ENCODE measurements at places on chromosomes 3 and 15.

DNA sequence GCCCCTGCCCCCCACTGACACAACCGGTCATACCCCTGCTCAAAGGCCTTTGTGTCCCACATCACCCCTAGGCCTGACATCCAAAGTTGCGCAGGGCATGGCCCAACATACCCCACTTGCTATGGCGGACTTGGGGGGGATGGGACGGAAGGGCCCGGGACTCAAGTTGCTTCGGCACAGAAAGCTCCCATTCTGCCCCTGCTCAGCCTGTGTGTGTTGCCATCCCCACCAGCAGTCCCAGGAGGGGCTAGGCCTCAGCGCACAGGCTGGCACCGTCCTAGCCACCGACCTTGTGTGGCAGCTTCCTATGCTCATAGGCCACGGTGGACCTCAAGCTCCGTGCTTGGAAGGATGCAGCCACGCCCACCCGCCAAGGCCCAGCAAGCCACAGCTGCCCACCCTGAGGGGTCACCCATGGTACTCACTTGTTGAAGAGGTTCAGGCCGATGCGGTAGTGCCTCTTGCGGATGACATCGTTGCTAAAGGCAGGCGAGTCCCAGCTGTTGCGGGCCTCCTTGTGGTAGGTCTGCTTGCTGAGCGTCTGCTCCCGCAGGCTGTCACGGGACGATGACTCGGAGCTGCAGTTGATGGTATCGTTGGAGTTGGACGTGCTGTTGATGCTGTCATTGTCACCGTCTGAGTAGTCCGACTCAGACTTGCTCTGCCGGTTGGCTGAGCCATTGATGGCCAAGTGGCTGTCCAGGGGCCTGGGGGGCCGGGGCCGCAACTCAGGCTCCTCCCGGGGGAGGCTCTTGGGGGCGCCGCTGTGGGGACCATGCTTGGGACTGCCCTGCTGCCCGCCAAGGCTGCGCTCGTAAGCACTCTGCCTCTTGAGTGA is 93.9 kb upstream of the RPL32 start:
- DNase-seq = no peak

DNA sequence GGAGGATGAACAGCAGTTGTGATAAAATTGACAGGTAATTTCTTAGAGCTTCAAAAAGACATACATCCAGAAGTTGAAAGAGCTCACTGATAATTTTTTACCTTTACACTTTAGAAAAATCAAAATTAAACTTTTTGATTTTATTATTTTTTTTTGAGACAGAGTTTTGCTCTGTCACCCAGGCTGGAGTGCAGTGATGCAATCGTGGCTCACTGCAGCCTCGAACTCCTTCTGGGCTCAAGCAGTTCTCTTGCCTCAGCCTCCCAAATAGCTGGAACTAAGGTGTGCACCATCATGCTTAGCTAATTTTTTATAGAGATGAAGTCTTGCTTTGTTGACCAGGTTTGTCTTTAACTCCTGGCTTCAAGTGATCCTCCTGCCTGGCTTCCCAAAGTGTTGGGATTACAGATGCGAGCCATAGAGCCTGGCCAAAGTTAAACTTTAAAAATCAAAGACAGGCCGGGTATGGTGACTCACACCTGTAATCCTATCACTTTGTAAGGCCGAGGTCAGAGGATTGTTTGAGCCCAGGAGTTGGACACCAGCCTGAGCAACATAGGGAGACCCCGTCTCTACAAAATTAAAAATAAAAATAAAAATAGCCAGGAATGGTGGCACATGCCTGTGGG is 21.7 kb downstream of the PLA2G4F start:
- no peak for DNase-seq

DNA sequence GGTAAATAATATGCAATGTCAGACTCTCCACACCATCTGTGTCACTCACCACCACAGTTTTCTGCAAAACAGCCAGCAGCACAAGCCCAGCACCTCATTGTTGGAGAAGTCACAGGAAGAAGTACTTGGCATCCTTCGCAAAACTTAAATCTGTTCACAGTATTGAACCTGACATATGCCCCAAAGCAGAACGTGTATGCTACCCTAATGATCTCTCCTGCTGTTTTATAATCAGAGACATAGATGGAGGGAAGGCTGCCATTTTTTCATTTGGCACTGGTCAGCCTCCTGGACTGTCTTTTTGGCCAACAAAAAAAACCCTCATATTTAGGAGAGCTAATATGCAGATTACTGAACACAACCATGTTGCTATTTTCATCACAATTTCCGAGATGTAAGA is 1272.9 kb downstream of the ROBO1 start:
- no peak for DNase-seq

DNA sequence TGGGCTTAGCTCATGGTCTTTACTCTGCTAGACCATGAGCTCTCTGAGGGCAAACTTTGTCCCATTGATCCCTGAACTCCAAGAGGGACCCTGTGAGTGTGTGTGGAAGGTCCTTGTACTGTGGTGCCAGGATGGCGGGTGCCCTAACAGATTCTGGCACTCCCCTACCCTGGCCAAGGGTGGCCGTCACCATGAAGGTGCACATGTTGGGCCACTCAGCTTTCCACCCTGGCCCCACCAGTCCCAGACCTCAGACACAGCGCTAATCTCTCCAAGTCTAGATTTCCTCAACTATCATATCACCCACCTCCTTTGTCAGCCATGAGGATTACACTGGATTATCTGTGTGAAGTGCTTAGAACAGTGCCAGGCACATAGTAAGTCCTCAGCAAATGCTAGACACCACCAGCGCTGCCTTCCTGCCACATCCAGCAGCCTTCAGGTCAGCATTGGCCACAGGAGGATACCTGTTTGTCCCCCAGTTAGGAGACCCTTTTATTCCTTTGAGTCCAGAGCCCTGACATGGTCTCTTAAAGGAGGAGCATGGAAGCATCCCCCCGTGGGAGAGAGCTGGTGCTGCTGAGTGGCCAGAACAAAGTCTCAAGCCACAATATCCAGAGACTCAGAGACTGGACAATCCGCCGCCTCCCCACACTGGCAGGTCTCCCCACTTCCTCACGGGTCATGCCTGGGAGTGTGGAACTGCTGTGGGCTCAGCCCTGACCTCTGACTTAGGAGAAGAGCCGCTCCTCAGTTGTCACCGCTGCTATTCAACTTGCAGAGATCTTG is 44.5 kb upstream of the SLCO2A1 start:
- DNase-seq = no peak

DNA sequence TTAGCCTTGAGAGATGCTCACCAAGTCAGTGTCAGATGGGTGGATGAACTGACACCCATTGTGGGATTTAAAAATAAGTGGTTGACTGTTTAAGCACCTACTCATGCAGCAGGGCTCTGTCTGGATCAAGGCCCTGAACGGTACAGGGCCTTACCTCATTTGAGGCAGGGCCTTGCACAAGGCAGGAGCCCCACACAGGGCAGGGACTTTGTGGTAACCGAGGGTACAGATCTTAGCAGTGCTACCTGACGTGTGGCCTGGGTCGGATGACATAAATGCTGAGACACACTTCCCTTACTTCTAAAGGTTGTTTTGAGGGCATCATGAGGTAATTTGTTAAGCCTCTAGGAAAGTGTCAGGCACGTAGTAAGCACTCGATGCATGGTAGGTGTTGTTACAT is 59.5 kb upstream of the PLXNA1 start:
- DNase-seq = no peak

GRCh38 chr3:123169492-123169929 is 32.2 kb upstream of the SEC22A start:
- DNase-seq = no peak

DNA sequence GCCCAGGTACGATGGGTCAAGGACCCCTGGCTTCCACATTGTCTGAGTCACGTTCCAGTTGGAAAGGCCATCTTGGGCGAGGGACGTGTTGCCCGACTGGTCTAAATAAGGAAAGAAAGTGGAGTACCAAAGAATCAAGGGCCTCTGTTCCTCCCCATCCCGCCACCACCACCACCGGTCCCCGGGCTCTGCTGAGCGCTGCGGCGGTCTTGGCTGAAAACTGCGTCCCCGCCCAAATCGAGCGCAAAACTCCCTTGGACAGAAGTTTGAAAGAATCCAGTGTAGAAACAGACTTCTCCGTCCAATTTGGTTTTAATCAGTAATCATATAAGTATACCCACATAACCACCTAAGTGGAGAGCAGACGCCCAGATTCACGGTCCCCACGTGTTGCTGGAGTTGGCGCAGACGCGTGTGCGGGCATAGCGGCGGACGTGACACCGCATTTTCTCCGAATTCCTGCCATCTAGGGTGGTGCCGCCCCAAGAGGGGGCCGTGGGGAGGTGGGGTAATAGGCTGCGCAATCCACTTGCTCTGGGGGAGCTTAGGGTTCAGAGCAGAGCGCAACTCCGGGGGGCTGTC is 243.8 kb upstream of the TOPAZ1 start:
- DNase-seq = no peak

DNA sequence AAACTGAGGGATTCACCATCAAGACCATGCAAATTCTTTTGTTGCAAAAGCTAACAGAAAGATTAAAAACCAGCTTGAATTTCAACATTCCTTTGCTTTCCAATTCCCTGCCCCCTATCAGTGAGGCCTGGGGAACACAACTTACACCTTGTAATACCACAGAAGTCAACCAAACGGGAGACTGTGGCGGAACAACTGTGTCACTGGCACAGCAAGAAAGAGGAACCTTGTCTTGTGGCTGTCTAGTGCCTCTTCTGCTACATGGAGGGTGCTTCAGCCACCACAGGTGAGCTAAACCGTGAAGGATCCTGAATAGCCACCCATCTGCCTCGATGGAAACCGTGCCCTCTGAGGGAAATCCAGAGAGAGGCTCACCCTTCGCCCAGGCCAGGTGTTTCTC is 11.4 kb downstream of the CCDC12 start:
- DNase-seq = no peak

GRCh38 chr3:168894214-168894613 is 769.3 kb downstream of the MECOM start:
- DNase-seq = no peak

DNA sequence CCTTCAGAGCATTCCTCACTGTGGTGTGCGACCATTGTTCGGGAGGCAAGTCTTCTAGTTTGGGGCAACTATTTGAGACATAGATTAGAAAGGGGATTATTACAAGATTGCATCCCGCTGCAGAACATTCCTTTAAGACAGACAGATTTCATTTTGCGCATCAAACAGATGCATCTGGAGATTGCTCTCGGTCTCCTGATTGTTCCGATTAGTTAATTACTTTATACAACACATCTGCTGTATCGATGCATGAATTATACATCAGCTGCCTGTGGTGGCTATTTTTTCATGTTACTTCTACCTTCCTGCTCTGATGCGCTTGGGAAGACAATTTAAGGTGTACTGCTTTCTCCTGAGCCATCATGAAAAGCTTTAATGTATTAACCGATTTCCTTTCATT is 10.0 kb downstream of the SATB1 start:
- DNase-seq = no peak

- no peak for DNase-seq
These were observed 309.5 kb upstream of the SLITRK3 start for GRCh38 chr3:165505657-165506056.

DNA sequence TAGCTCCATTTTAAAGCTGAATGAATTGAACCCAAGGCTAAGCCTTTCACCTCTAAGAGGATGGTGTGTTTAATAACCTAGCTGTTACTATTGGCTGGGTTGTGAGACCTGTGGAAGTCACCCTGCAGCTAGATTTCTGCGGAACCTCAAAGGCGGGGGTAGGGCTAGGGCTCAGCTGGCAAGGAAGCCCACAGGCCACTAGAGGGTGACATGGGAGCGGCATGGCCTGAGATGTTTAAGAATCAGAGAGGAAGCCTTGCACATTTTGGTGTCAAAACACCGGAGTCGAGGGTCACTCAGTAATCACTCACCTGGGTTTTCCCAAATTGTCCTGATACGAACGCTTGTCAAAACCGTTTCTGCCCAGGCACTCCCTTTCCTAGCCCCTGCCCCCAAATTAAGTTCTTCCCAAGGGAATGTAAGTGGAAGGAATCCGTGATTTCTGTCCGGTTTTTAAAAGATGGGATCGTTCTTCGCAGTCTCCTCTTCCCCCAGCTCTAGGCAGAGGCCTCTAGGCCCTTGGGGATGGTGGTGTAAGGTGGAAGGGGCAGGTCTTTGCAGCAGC is 3.8 kb upstream of the ACAD9 start:
- DNase-seq = peak; percentile 70

DNA sequence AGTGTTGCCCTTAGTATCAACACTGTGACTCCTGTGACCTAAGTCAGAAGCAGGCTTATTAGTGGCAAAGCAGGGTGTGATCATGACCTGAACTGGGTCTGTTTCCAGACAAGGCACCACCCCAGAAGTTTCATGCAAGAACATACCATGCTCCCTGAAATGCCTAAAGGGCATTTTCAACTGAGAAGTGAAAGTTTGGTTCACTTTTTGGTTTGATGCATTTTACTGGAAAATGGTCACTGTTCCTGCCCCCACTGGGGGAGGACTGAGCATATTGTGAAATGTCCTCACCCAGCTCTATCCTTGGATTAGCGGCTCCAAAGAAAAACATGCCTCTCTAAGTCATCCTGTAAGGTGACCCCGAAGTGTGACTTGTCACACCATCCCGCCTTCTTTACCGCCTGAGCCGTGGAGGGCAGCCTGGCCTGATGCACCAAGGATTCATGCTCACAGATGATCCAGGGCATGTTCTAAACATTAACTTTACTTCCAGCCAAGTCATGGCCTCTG is 3.1 kb upstream of the FAM240A start:
- no peak for DNase-seq

GRCh38 chr3:141386611-141387111 is 18.4 kb downstream of the ZBTB38 start:
- peak; percentile 48 for DNase-seq

- no peak for DNase-seq
These were observed 604 bp upstream of the TJP1 start for GRCh38 chr15:29822684-29823459.

- DNase-seq = no peak
These were observed 28.3 kb downstream of the IL12A start for GRCh38 chr3:160016972-160017371.

- no peak for DNase-seq
These were observed 388.2 kb upstream of the RGMA start for GRCh38 chr15:93477188-93477587.

DNA sequence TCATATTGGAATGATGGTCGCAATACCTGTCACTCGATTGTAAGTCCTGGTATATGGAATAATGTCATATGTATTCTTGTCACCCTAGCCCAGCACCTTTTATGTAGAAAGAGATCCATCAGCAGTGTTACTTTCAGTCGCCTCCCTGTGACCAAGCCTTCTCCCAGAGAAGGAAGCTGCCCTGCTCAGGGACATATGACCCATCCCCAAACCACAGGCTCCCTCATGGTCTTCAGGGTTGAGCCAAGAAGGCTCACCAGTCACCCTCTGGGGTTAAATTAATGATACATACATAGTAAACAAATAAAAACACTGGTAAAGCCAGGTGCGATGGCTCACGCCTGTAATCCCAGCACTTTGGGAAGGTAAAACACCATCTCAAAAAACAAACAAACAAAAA is 4.6 kb upstream of the MFGE8 start:
- DNase-seq = no peak

DNA sequence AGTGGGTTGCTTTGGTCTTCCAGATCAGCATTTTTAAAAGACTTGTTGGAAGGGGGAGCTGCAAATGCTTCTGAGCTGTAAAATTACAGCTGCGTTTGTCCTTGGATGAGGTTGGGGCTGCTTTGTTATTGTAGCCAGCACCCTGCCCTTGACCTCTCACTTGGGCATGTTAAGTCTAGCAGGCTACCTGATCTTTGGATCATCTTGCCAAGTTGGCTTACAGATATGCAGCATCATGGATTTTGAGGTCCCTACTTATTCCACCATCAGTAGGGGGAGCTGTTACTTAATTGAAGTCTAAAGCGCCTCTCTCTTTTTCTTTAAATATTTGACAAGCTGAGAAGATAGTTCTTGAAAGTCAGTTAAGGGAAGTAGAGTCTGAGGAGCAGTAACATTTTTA is 793.0 kb downstream of the MCTP2 start:
- no peak for DNase-seq

All from CD4-positive, alpha-beta T cell treated with Interleukin-4 for 4 hours (primary cell).